Activated CD8-positive, alpha-beta T cell treated with anti-CD3 and anti-CD28 coated beads for 36 hours (primary cell): ENCODE measurements at places on chromosomes 2 and 18. TPM values are rescaled to one million over a fixed set of nuclear protein-coding genes. Genes with fewer than 3 reads are reported as not detected.

EDAR gene
- 0.09 TPM for total RNA-seq

DNA sequence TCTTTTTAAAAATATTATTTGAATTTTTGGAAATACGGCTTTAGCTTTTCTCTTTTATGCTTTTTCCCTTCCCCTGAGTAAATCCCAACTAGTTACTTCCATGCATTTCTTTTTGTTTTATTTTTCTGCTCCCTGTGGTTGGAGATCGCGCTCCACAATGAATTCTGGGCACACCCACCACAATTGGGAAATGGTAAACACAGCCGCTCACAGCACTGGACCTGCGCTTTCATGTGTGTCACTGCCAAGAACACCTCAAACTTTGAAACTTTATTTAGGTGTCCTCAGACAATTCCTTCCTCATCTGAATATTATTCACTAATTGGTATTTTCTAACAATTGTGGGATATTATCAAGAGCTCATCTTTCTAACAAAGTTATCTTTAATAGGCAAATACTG is 82.8 kb upstream of the TMEM18 start:
- DNase-seq: no peak

- peak; percentile 55 for DNase-seq
Observed at GRCh38 chr2:55232863-55233657, 572 bp downstream of the RPS27A start.

DNA sequence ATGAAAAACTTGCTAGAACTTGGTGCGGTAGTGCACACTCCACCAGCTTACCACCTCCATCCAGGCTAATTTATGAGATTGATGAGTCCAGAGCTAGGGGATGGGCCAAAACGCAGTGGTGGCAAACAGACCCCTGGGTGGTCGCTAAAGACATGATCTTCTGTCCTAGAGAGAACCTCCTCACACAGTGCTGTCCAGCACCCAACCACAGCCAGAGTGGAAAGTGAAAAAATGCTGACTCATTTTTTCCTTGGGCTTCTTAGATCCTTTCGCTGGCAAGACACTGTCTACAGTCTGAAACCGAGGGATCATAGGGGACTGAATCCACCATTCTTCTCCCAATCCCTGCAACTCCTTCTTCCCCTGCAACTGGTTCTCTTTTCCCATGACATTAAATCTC is 4.1 kb downstream of the ANTXR1 start:
- no peak for DNase-seq

GRCh38 chr2:101617796-101618195 is 79.7 kb upstream of the MAP4K4 start:
- DNase-seq: no peak

- DNase-seq: no peak
Observed at GRCh38 chr2:205765151-205765550, 82.8 kb downstream of the NRP2 start.

- DNase-seq: no peak
Observed at GRCh38 chr2:62469548-62469947, 36.4 kb downstream of the TMEM17 start.

DNA sequence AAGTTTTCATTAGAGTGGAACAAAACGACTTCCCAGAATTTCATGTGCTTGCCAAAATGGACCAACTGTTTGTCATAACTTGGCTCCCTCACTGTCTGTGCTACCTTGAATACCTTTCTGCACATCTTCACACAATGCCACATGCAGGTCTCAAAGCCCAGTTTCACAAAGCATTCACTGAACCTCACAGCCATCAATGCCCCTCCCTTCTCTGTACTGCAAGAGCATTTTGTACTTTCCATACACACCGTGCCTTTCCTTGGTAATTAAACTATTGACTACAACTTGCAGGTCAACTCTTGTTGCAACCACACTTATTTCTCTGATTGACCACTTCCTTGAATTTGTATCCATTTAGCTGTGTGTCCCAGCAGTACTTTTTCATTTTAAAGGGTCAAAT is 50.5 kb downstream of the PAX3 start:
- no peak for DNase-seq
